ENCODE measurements at places on chromosomes 4 and X. TPM values are rescaled to one million over a fixed set of nuclear protein-coding genes. Genes with fewer than 3 reads are reported as not detected.

DNA sequence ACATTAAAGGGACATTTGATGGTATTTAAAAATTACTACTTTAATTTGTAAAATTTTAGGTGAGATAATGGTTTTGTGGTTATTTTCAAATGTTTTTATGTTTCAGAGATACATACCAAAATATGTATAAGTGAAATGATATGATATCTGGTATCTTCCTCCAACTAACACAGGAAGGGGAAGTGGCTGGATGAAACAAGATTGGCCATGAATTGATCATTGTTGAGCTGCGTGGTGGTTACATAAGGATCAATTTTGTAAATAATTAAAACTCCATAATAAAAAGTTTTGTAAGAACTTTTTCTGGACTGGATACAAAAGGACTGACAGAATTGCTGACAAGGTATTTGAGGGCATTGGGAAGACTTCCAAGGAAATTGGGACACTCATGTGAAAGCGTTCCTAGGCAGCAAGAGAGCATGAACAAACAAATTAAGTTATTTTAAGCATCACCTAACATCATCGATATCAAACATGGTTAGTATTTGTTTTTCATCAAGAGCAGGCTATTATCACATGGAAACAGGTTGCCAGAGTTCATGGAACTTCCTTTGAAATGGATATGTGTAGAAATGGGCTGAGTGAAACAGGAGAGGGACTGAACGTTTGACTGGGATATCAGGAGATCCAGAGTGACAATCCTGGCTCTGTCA lies 4.4 kb upstream of the PGM2 start:
- no peak for DNase-seq

DNA sequence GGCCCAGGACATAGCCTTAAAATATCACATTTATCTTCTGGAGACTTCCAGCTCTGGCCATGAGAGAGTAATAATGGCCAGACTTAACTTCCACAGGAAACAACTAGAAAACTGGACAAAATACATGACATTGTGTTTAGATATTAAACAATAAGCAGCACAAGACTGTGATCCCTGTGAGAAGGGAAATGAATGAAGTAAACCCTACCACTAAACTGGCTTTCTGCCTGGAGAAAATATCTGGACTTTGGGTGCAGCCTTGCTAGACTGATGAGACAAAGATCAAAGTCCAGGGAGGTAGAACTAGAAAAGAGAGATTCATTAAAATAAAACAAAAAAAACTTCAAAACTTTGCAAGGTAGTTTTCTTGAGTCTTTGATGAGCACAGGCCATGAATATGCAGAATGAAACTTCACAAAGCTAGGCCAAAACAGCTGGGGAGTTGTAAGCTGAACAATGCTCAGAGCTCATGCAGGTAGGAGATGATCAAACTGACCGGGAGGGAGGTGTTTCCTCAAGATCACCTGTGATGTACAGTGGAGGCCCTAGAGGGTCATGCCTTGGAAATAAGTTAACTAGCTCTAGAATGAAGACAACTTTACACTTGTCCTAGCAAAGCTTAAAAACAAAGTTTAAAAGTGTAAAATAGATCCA lies 147.0 kb upstream of the SH3RF1 start:
- no peak for DNase-seq

DNA sequence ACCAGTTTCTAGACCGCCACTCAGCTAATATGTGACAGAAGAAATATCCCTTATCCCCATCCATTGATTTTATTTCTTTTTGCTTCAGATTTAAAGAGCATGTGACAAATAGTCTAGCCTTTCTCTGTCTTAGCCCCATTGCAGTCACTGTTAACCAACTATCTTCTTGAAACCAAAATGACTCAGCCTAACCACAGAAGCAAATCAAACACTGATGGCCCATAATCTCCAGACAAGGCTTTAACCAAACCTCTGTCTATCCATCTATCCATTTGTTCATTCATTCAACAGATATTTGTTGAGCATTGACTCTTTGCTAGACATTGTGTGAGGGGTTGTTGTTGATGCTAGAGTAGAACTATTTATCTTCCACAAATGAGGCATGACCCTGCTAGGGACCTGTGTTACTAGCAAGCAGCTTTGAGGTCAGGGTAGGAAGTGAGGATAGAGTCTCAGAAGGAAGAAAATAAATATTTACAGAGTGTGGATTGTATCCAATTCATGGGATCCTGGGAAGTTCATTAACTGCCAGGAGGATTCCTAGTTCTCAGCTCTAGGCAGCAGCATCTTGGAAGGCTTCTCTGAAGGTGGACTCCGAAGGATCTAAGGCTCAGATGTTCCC lies 22.5 kb downstream of the HNRNPH2 start:
- DNase-seq, result no peak

GRCh38 chrX:11364835-11365234 lies 71.6 kb downstream of the AMELX start:
- DNase-seq, result no peak

DNA sequence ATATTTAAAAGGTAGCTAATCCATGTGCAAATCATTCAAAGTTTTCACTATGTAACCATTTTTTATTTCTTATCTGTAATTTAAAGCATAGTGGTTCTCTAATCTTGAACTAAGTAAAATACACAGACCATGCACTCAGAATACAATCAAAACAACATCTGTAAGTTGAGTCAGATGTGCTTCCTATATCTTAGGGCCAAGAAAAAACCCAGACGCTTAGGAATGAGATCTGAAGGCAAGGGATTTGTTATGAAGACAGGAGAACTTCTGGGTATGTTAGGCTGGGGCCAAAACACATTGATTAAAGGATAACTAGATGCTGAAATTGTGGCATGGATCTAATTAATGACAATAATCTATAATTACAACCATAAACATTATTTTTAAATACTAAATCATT lies 120.3 kb downstream of the PDE5A start:
- DNase-seq, result no peak

GRCh38 chr4:74368596-74368995 lies 3.7 kb downstream of the EREG start:
- no peak for DNase-seq

CXCR3 gene
- not detected for total RNA-seq

EMCN gene
- 5.2 TPM for total RNA-seq

CTAG1A gene
- total RNA-seq, result not detected

MGARP gene
- 0.73 TPM for total RNA-seq
